Suppressor macrophage (primary cell): ENCODE measurements at places on chromosomes 2 and 18.

GRCh38 chr2:24448797-24449196 is 42.3 kb upstream of the NCOA1 start:
- DNase-seq = peak; percentile 87

DNA sequence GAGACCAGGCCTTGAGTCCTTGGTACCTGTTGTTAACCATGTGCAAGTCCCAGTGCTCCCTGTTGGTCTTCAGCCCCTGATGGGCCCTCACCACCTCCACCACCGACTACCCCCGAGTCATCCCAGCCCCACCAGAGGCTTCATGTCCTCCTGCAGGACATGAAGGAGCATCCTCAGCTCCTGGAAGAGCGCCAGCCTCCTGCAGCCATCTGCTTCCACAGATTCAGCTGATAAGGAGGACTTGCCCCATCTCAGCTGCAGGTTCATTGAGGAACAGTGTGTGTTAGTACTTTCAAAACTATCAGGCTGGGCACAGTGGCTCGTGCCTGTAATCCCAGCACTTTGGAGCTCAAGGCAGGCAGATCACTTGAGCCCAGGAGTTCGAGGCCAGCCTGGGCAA is 151.9 kb downstream of the ATP9B start:
- no peak for DNase-seq

GRCh38 chr2:101415220-101415619 is 27.9 kb upstream of the CREG2 start:
- peak; percentile 15 for DNase-seq

GRCh38 chr2:231187736-231188505 is 10.5 kb upstream of the ARMC9 start:
- no peak for DNase-seq

GRCh38 chr2:31269087-31269486 is 35.1 kb downstream of the EHD3 start:
- DNase-seq = no peak

DNA sequence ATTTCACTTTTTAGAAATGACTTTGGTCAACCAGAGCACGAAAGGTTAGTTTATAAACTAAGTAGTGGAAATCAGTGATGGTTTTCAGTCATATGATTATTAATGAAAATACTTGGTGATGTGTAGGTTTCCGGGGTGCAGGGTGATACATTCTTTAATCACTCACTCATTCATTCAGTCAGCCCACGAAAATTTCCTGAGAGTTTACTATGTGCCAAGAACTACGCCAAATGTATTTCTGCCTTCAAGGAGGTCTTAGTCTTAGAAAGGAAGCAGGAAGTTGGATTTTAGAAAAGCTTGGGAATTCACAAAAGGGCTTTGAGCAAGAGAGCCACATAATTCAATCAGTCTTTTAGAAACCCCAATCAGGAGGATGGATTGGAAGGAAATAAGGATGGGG is 543.6 kb downstream of the PLCL1 start:
- no peak for DNase-seq

GRCh38 chr2:200065477-200065876 is 110.1 kb downstream of the MAIP1 start:
- DNase-seq = no peak

DNA sequence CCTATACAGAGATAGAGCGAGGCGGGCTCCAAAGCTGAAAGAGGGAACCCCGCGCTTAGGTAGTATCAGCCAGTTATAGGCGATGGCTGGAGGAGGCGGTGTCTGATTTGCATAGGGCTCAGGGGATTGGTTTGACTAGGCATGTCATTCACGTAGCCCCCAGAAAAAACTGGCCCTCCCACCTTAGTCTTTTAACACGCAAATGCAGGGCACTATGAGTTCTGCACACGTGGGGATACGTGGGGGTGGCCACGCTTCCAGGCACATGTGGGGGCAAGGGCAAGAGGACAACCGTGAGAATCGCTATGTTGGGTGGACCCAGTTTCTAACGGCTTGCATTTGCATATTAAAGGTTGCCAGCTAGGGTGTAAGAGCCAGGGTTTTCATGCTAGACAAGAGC is 56.7 kb upstream of the MSTN start:
- DNase-seq = peak; percentile 5

DNA sequence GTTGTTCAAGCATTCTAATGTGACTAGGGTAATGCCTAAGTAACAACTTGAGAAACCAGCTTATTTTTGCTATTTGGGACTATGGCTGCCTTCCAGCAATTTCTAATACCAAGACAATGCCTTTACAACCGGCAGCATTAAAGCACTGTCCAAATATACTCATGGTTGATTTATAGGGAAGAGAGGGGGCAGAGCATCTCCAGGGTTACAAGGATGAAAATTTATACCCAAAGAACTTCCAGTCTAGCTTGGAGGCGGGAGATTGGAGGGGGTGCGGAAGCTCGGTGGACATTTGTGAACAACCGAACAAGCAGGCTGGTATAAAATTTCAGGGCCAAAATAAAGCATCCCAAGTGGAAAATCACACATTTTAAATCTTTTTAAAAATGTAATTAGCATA is 294.9 kb upstream of the STON1 start:
- no peak for DNase-seq

GRCh38 chr2:189454009-189454408 is 12.7 kb downstream of the WDR75 start:
- no peak for DNase-seq

GRCh38 chr2:54092940-54093339 is 22.5 kb upstream of the ACYP2 start:
- DNase-seq = no peak
